CD4-positive, alpha-beta T cell treated with Interleukin-17A for 1 hour (primary cell): ENCODE measurements at places on chromosomes 4 and X.

DNA sequence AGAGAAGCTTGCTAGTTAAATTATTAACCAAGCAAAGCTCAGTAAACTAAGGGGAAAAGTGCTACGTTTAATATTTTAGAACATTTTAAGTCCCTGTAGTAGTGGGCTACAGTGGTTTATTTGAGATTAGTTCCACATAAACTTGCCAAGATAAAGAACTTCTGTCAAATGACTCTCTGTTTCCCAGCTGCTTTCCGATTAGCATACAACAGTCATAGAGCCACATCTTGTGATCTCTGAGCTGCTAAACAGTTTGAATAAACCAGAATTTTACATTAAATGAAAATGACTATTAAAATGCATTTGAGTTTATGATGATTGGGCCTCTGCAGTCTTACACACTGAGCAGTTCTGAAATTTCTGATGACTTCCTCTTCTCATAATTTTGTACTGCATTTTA, 568.5 kb downstream of the IQCM start:
- no peak for DNase-seq

- no peak for DNase-seq
These were observed 128.6 kb upstream of the VCX start for GRCh38 chrX:7714351-7714750.

GRCh38 chr4:66439508-66439907, 769.2 kb upstream of the EPHA5 start:
- no peak for DNase-seq

DNA sequence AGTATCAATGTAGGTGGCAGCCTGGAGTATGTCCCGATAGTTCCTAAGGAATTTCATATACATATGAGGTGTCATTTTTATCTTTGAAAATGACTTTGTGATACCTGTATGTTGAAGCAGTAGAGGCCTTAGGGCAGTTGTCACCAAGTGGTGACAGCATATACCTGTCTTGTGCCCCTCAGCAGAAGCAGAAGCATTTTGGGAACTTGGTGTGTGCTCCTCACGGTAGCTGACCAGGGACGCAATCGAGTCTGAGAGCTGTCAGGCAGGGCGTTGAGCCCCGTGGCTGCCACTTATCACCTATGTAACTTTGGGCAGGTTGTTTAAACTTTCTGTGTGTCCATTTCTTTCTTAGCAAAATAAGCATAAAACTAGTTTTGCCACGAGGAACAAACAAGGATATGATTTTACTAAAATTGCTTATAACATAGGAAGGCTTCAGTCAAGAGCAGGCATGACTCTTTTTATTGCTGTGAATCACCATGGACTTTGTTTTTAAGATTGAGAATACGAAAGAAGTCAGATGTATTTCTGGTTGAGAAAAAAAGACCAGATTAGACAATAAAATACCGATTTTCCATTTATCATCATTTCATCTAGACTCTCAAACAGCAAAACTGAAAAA, 161.5 kb downstream of the CPE start:
- no peak for DNase-seq

DNA sequence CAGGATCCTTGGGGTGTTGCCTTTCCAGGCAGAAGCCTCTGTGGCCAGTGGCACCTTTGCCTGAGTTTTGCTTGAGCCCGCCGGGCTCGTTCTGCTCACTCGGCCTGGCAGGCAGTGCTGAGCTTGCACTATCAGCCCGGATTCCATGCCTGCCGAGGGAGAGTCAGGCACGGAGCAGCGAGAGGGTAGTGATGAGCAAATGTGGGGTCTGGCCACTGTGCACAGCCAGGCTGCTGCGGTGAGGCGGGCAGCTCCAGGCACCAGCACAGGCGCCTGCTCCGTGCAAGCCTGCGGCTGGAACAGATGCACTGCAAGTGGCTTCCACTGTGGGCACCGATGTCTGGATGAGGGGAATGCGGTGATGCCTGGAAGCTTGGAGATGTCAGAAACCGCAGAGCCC, 619.2 kb downstream of the RAPGEF2 start:
- DNase-seq: no peak

DNA sequence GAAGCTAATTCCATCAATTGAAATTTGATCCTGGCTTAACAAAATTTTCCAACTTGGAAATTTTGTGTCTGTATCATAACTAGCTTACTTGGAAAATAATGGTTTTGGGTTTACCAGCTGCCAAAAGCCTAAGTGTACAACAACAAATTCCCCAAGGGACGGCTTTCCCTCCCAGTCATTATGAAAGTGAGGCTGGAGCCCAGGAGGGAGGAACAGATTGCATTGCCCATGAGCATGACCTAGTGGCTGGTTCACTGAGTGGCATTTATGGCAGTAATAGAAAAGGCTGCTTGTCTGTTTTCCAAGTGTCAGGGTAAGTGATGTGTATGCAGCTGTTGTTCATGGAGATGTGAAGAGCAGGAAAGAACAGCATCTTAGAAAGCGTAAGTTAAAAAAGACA, 70.8 kb upstream of the HHIP start:
- no peak for DNase-seq

DNA sequence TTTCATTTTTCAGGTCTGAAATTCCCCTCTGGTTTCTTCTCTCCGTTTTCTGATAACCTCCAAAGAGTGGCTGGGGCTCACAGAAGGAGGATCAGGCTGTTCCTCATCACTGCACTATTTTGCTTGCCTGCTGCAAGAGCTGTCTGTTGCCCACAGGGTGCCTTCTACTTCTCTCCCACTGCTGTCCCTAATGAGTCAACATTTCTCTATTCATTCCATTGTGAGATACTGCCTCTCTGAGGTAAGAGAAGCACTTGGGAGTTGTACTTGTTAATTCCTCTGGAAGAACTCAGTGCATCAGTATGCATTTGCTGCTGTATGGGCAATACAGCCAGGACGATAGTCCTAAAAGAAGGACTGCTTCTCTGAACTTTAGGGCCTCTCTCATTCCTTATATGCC, 34.8 kb downstream of the CT47B1 start:
- DNase-seq: no peak

DNA sequence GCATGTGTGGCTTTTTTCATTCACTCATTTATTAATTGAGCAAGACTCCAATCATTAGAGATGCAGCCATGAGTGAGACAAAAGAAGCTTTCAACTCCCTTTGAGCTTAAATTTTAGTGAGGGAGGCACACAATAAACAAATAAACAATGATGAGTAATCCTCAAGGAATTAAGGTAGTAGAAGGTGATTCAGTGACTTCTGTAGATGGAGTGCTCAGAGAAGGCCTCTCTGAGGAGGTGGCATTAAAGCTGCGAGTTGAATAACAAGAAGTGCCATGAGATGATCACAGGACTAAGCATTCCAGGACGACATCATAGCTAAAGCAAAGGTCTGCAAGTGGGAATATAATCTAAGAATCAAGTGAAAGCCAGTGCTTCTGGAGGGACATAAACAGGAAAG, 77.6 kb downstream of the NWD2 start:
- DNase-seq: no peak

DNA sequence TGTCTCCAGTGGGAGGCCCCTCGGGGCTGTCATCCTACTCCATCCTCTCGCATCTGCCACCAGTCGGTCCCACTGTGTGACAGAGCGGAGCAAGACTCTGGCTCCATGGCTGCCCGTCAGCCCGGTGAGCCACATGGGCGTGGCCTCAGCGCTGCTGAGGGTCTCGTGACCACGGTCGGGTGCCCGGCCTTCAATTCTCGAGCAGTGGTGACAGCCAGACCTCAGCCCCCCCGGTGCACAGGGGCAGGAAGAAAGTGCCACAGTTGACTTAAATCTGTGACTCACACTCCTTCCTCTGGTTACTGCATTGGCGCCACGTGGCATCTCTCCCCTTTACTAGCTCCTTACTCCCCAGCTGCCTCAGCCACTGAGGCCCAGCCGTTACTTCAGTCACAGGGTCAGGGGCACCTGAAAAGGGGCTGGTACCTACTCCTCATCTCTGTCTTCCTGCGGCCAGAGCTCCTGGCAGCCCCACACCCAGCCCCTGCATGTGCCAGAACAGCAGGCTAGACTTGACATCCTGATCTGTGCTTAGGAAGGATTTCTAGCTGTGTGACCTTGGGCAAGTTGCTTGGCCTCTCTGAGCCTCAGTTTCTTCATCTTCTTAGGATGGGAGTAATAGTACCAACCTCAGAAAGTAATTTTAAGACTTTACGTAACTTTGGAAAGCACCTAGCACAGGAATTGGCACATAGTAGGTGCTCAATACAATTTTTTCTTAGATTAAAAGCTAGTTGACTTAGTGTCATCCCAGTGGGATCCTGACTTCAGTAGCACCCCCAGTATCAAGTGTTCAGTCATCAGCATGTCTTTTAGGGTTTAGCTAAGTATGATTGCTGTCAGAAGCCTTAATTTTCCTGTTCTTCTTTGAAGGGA, 66.1 kb downstream of the TNIP2 start:
- peak; percentile 13 for DNase-seq

GRCh38 chr4:189785257-189785656, 155.4 kb upstream of the FRG1 start:
- DNase-seq: no peak

- peak; percentile 88 for DNase-seq
These were observed 36.4 kb upstream of the GPR174 start for GRCh38 chrX:79107891-79108718.

DNA sequence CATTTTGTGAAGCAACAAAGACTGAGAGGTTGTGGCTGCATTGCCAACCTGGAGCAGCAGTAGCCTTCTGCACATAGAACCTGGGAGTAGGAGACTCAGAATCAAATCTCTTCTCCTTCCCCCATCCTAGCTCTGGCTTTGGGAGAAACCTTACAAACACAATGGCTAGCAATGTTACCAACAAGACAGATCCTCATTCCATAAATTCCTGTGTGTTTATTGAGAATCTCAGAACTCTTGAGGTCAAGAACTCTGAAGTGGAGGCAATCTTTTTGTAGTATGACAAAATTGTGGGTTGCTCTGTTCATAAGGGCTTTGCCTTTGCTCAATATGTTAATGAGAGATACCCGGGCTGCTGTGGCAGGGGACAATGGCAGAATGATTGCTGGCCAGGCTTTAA, 406.7 kb upstream of the SPANXN1 start:
- DNase-seq: no peak

DNA sequence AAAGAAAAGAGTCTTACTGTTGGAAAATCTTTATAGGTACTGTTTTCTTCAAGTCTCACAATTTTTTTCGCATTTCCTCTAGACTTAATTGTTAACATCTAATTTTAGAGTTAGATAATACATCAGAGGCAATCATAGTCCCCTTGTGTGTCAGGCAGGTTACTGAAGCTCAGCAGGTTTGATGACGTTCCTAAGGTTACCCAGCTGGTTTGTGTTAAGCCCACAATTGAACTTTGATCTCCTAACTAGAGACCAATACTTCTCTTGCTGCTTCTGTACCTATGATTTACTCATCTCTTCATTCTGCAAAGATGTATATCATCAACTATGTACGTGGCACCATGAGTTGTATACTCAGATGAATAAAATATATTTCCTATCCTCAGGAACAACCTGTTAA, 131.6 kb upstream of the STIM2 start:
- no peak for DNase-seq

GRCh38 chr4:170610434-170610833, 520.7 kb upstream of the AADAT start:
- DNase-seq: no peak

DNA sequence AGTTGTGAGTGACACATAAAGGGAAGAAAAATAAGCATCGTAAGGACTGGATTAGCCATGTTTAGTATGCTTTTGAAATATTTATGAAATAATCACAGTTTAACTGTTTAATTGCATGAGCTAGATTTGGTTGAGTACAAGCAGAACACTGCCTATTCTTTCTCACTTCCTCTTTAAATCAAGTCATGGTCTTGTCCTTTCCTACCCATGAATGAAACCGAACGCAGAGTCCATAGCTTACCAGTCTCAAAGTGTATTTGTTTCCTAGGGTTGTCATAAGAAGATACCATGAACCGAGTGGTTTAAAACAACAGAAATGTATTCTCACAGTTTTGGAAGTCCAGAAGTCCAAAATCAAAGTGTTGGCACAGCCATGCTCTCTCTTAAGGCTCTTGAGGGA, 684.0 kb upstream of the MAGEB2 start:
- no peak for DNase-seq

GRCh38 chr4:115113506-115114106, at the start of gene NDST4:
TSS of gene NDST4 (minus strand) at chr4:115113620. CDS start at chr4:115077036, 36,584 bp downstream.
- no peak for DNase-seq

GRCh38 chr4:41525129-41525528, 12.8 kb upstream of the LIMCH1 start:
- no peak for DNase-seq

- no peak for DNase-seq
These were observed 66.5 kb downstream of the AR start for GRCh38 chrX:67610282-67610681.

- no peak for DNase-seq
These were observed 15.7 kb downstream of the ADGRA3 start for GRCh38 chr4:22500128-22500611.

GRCh38 chr4:78019414-78019813, 37.7 kb upstream of the FRAS1 start:
- no peak for DNase-seq

- no peak for DNase-seq
These were observed 43.2 kb downstream of the ZBTB49 start for GRCh38 chr4:4333265-4333706.

DNA sequence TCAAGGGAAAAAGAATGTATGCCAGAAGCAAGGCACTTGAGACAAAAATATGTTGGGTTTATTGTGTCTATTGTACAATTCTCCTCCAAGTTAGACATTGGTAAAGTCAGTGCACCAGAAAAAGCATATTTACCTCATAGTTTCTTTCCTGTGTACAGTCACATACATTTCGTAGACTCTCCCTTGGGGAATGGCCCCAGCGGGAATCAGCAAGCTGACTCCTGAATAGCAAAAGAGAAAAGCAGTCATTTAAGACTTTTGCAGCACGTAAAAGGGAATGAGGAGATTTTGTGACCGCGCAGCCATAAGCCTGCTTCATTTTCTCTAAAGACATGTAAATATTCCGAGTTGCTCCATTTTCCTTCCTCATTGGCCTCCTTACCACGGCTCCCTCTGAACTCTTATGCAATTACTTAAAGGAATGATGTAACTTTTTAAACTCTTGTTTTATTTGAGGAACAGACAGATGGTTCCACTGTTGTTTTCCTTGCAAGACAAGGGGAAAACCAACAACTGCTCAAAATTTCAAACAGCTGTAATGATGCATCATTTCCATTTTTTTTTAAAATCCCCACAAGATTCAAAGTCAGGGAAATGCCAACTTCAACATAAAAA, 332.7 kb downstream of the UNC5C start:
- DNase-seq: no peak

GRCh38 chr4:87081826-87082225, 138.6 kb downstream of the KLHL8 start:
- DNase-seq: no peak

DNA sequence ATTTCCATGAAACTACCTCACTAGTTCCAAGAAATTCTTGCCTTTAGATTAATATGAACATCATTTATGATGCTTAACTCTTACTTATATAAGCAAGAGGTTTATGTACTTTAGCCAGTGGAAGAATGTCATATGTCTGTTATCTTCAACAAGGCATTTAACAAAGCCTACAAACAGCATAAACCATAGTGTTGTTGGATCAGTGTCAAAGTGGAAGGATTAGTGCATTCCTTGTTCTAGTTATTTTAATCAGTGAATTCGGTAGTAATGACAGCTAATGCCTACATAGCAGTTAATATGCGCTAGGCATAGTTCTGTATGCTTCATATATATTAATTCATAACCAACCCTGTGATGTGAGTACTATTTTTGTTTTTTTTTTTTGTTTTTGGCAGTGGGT, 3.1 kb downstream of the PI4K2B start:
- DNase-seq: no peak
